ENCODE measurements at places on chromosomes 16 and 17.

DNA sequence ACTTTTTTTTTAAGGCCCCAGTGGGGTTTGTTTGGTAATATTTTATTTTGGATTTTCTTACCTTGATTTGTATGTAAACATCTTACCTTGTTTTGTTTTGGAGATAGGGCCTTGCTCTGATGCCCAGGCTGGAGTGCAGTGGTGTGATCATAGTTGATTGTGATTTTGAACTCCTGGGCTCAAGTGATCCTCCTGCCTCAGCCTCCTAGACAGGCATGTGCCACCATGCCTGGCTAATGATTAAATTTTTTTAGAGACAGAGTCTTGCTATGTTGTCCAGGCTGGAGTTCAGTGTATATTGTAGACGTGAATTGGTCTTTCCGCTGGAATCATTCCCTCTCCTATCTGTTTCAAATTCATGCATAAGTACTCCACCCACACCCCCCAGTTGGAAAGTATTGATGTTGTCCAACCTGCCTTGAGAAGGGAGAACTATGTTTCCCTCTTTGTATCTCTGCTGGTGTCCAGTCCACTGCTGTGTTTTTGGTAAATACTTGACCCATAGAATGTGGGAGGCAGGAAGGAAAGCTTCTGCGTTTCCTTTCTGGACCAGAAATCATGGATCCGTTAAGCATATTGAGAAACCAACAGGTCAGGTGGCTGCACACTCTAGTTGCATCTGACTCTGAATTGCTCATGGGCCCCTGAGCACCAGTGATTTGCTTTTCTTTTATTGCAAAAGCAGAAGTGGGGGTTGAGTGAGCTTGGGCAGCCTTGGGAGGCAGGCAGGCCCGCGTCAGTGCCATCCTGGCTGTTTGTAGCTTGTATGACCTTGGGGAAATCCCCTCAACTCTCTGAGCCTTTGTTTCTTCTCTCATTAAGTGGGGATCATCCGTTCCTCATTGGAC lies 25.0 kb downstream of the RMI2 start:
- no peak for DNase-seq

- no peak for DNase-seq
Measured at GRCh38 chr16:5321930-5322329, 224.3 kb upstream of the EEF2KMT start.

GRCh38 chr17:17906418-17907215 lies 65.6 kb downstream of the TOM1L2 start:
- peak; percentile 34 for DNase-seq

GRCh38 chr17:69588827-69589239 lies 174.3 kb downstream of the MAP2K6 start:
- DNase-seq, result peak; percentile 42

DNA sequence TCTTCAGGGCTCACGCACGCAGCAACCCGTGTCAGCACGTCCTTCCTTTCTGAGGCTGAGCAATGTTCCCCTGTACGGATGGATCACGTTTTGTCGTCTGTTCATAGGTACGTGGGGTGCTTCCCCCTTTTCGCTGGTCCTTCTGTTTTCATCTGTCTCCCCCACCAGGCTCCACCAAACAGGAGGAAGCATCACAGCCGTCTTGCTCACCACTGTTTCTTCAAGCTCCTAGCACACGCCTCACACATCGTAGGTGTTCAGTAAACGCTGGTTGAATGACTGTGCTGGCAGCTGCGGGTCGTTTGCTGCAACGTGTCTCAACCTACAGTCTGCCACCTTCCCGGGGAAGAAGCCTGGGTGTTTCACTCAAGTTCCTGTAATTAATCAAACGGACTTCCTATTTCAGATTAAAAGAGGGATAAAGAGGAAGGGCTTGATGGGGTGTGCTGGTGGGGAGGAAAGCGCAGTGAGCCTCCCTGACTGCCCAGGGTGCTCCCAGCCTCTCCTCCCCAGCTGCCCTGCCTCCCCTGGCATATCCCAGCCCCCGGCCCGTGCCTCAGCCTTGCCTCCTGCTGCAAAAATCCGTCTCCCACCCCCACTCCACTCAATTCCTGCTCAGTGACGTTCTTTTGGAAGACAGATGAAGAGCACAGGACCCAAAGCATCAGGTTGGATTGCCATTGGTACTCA lies 76.7 kb upstream of the DOC2B start:
- DNase-seq, result peak; percentile 34

DNA sequence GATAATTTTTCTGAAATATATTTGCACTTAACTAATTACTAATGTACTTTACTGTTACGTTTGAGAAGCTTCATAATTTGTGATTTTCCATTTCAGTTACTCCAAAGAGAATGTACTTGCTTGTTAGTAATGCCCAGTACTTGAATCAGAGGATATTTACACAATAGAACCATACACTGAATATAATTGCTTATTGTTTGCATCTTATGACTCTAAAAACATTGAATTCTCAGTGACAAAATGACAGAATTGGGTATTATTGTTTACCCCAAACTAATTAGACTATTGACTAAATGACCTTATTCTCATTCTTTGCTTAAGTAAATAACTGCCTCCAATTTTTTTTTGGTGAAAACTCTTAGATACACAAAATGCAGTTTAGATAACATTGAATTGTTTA lies 8.9 kb downstream of the CCP110 start:
- no peak for DNase-seq

GRCh38 chr17:29665481-29665810 lies 42.7 kb upstream of the CORO6 start:
- DNase-seq, result no peak

- DNase-seq, result no peak
Measured at GRCh38 chr16:8869212-8869987, 594 bp upstream of the CARHSP1 start.
